ENCODE measurements at places on chromosomes 16 and 17.

DNA sequence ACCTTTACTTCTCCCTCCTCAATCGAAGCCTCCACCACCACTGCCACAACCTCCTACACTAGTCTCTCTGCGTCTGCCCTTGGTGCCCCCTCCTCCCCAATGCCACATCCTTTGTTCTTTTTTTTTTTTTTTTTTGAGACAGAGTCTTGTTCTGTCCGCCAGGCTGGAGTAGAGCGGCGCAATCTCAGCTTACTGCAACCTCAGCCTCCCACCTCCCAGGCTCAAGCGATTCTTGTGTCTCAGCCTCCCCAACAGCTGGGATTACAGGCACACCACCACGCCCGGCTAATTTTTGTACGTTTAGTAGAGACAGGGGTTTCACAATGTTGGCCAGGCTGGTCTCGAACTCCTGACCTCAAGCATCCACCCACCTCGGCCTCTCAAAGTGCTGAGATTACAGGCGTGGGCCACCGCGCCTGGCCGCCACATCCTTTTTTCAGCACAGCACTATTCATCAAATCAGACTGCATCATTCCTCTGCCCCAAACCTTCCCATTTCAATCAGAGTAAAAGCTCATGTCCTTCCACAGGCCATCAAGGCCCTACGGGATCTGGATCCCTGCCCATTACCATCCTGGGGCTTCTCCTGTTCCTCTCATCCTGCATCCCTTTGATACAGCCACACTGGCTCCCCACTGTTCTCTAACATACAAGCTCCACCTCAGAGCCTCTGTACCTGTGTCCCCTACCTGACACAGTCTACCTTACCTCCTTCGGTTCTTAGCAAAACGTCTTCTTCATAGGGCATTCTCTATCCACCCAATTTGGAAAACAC is 2.0 kb downstream of the KLHL11 start:
- peak; percentile 18 for DNase-seq

DNA sequence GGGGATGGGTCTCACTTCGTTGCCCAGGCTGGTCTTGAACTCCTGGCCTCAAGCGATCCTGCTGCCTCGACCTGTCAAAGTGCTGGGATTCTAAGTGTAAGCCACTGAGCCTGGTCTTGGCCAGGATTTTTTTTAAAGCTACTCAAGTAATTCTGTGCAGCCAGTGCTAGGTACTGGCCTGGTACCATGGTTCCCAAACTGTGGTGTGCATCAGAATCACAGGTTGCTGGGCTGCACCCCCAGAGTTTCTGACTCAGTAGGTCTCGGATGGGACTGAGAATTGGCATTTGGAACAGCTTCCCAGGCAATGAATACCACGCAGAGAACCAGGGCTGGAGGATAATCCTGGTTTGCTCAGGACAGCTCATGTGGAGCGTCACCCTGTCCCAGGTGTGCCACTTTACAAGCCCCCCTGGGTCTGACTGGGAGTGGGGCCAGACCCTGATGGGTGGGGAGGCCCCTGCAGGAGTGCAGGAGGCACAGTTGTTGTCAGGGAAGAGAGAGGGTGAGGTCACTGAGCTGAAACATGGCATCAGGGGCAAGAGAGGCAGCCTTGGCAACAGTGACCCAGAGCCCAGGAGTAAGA is 10.7 kb upstream of the MRPS23 start:
- DNase-seq: no peak

- no peak for DNase-seq
Observed at GRCh38 chr16:11147033-11147753, 108.8 kb downstream of the SOCS1 start.

- DNase-seq: no peak
Observed at GRCh38 chr17:42422958-42423712, at the start of gene CAVIN1. CAVIN1 (minus strand) TSS chr17:42423256; CDS start chr17:42423097, 159 bp downstream.

DNA sequence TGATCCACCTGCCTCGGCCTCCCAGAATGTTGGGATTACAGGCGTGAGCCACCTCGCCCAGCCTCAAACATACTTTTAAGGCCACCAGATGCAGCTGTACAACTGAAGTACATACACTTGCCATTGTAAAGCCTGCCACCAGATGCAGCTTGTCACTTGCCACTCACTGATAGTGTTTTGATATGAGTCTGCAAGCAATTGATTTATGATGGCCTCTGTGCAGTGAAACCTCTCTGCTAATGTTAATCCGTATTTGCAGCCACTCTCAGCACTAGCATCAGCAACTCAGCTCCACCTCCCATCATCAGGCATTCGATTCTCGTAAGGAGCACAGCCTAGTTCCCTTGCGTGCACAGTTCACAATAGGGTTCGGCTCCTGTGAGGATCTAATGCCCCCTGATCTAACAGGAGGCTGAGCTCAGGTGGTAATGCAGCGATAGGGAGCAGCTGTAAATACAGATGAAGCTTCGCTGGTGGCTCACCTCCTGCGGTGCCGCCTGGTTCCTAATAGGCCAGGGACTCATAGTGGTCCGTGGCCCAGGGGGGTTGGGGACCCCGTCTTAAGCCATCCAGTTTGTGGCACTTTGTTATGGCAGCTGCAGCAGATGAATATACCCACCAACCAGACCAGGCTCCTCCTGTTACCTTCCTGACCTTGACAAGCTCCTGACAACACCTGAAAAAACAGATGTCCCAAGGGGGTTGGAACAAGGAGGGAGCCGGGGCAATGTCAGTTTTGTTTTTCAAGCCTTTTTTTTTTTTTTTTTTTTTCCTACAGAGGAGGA is 1.3 kb upstream of the HERPUD1 start:
- DNase-seq: no peak

- DNase-seq: no peak
Observed at GRCh38 chr16:46746821-46747776, 1.0 kb downstream of the MYLK3 start.

- DNase-seq: no peak
Observed at GRCh38 chr17:65243838-65244625, 106.9 kb downstream of the RGS9 start.

DNA sequence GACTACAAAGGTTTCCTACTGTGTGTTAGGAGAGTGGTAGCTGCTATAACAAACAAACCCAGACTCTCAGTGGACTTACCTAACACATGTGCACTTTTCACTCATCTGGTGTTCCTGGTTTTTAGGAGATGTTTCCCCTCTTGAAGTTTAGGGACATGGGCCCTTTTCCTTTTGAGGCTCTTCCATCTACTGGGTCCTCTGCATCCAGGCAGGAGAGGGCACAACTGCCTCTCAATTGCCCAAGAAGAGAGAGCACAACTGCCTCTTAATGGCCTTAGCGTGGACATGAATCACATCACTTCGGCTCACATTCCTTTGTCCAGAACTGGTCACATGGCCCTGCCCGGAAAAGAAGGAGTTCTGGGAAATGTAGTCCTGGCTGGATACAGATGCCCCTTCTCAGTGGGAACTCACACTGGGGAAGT is 9.8 kb upstream of the TNRC6C start:
- no peak for DNase-seq

Data from CD4-positive, alpha-beta T cell treated with Interleukin-15 for 1 hour (primary cell).